Gastroesophageal sphincter (tissue), 4 donors: ENCODE measurements at places on chromosomes 12 and 14.

GRCh38 chr12:130614530-130614905, 101.6 kb downstream of the RIMBP2 start:
- no peak for ATAC-seq

- ATAC-seq, result no peak
Observed at GRCh38 chr14:68172627-68173026, 353.0 kb downstream of the RAD51B start.

DNA sequence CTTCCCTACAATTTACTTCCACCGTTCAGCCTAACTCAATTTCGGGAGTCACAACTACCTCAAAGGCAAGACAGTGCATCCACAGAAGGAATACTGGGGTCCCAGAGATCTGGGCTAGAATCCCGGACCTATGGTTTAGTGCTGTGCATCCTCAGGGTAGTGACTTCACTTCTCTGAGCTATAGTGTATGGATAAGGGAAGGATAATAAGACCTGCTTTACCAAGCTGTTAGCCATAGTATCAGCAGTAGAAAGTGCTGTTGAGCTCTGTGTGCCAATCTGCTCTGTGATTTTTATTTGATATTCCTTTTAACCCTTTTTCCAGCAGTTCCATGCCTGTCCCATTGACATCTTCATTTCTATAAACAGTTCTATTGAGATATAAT, 1044.3 kb downstream of the BCL11B start:
- no peak for ATAC-seq

- ATAC-seq, result no peak
Observed at GRCh38 chr12:48773686-48774085, 15.2 kb downstream of the ADCY6 start.

- ATAC-seq, result no peak
Observed at GRCh38 chr12:67758521-67758920, 110.0 kb downstream of the DYRK2 start.

- no peak for ATAC-seq
Observed at GRCh38 chr12:122050706-122051105, 27.9 kb upstream of the MLXIP start.

DNA sequence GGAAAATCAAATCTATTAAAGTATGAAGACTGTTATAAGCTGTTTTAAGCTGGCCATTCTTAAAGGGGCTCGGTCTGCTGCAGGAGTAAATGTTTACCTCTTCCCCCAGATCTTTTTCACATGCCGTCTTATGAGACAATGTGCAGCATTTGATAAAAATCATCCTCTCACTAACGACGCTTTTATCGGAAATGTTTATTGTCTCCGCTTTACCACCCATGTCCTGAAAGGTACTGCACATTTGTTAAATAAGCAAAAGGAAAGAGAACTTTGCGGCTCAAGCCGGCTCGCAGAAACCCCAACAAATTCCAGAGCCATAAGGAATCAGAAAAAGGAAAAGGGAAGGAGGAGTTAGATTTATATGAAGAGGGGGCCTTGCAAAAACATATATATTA, 137.8 kb downstream of the HMGA2 start:
- no peak for ATAC-seq

GRCh38 chr14:20803223-20803622, 579 bp upstream of the RNASE1 start:
- peak; percentile 9 for ATAC-seq

DNA sequence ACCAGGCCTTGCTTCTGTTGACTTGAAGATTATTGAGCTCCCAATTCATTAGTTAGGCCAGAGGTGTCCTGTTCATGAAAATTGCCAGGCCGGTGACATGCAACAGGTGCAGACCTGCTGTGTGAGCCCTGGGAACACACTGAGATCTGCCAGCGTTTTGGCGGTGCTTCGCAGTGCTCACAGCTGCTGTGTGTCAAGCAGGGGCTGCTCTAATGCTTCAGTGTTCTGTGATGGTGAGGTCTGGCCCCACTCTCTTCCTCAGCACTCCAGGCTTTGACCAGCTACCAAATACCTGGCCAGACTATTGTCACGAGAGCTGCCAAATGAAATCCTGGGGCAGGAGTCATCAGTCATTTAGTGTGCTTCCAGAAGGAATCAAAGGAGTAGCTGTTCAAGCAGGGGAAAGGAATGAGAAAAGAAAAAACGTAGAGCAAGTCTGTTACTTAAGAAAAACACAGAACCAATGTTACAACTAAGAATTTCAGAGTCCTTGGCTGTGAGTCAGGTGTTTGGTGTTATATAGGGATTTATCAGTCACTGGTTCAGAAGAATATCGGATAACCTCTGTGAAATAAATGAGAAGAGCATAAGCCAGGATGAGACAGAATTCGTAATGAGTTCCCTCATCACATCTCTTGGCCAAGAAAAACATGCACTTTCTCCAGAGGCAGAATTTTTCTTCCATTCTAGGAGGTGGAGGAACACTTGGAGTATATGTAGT, 150.8 kb downstream of the FBXL14 start:
- ATAC-seq, result peak; percentile 65

GRCh38 chr14:92950773-92951172, 27.8 kb downstream of the CHGA start:
- no peak for ATAC-seq

DNA sequence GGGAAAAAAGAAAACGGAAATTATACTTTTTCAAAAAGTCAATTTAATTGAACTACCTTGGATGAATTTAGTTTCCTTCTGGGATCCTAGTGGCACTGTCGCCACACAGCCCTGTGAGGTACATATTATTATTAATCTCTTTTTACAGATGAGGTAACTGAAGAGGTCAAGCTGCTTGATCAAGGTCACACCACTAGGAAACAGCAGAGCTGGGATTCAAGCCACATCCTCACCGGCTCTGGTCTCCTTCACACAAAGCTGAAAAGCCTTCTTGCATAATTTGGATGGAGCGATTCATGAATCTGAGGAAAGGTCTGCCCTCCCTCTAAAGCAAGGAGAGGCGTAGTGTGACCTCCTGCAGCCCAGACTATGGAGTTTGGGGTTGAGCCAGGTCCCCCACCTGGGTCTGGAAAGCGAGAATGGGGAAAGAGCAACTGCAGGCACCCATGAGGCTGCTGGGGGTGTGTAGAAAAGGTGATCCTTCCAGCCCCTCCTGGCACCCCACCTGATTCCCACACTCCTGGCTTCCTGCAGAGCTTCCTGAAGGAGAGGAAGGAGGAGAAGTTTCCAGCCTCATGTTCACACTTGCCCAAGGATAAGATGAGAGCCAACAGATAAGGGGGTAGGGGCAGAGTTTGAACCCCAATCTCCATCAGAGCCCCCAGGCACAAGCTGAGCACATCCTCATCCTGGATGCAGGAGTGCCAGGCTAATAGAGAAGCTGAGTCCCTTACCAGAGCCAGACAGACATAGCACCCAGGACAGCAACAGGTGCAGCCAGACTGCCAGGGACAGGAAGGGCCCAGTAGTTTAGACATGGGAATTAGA, 3.9 kb upstream of the KRT79 start:
- no peak for ATAC-seq

DNA sequence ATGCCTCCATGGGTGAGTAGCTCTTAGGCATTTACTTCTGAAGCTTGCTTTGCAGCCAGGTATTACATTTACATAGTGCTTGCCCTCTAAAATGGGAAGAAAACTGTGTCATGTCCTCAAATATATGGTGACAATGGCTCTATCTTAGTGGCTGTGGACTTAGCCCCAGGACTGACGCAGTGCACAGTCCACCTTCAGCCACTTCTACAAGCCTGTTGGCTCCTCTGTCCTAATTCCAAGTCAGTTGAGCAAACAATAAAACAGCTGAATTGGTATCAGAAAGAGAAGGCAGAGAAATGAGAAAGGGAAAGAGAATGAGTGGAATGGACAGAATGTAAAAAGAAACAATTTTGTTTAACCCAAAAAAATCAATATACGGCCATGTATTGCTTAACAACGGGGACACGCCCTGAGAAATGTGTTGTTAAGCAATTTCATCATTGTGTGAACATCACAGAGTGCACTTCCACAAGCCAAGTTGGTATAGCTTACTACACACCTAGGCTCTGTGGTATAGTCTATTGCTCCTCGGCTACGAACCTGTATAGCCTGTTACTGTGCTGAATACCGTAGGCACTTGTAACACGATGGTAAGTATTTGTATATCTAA, 93.5 kb downstream of the GRIN2B start:
- ATAC-seq, result no peak

DNA sequence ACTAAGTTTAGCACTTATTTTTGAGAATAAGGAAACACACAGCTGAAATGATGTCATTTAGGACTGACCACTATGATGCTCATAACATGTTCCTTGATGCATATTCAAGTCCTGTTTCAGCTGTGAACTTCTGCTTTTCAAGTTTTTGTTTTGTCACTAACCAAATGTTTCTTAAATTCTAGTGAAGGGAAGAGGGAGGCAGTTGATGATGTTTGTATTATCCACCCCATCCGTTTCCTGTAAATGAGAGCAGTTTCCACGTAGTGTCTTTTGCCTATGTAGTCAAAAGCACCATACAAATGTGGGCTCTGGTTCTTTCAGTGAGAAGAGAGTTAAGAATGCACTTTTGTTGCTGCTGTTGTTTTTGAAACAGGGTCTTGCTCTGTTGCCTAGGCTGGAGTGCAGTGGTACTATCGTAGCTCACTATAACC, 491.8 kb downstream of the PCNX1 start:
- ATAC-seq, result peak; percentile 55

DNA sequence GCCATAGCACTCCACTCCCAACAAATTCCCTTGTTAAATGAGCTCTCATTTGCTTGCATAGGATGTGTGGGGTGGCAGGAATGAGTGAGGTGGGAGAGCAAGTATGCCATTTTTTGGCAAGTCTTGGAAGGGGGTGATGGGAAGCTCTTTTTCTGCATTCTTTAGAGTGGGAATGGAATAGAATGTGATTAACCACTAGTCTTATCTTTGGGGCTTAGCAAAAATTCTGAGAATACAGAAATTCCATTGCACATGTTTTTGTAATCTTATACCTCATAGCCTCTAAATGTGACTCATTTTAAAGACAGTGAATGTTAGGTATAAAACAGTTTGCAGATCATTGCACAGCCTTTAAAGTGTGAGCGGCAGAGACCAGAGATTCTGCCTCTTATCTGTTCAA, 28.4 kb upstream of the NEDD1 start:
- ATAC-seq, result no peak

DNA sequence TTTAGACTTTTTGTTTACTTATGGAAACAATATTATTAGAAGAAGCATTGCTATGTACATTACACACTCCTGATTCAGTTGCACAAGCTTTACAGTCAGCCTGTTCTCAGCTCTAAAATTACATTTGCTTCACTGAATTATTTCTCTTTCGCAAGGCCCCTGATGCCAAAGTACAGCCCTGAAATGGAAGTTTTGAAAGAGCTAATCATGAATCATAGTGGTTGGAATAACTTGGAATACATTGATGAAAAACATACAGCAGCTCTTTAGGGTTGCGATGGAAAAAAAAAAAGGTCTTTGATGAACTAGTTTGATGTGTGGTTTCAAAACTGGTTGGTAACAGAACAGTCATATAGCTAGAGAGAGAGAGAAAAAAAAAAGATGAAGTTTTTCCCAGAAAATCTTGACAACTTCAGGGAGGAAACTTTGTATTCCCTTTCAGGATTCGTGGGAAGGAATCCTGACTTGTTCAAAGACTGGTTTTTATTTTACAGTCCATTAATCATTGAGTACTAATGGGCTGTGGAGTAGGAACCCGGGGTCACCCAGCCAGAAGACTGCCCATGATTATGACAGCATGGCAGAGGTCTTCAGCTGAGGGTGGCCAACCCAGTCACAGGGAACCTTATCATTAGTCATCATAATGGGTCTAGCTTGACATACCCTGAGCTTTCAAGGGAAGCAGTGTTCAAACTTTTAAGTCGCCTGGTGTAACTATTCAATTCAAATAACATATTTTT, 460.1 kb downstream of the NAV3 start:
- ATAC-seq, result no peak

DNA sequence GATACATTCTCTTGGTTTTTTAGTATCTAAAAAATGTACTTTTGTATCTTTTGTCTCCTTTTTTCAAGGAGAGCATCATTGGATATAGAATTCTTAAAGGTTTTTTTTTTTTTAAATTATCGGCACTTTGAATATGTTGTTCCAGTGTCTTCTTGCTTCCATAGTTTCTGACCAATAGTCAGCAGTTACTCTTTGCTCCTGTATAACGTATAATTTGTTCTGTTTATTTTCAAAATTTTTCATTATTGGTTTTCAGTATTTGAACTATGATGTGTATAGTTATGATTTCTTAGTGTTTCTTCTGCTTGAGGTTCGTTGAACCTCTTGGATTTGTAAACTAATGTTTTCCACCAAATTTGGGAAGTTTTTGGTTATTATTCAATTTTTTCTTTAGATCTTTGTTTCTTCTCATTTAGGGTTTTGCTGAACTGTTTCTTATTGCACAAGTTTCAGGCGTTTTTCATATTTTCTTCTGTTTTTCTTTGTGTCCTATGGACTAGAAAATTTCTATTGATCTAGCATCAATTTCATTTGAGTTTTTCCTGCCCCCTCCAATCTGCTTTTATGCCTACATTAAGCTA, 93.9 kb downstream of the PLBD1 start:
- no peak for ATAC-seq
